Right renal pelvis (tissue), 4 donors: ENCODE measurements at places on chromosomes 3 and 15. TPM values are rescaled to one million over a fixed set of nuclear protein-coding genes. Genes with fewer than 3 reads are reported as not detected.

Gene EFCC1
- 2.1 TPM for polyA plus RNA-seq

Gene SERPINI2
- polyA plus RNA-seq = 0.92 TPM

Gene TRPM1
- 0.47 TPM for polyA plus RNA-seq

Gene GHSR
- polyA plus RNA-seq = not detected

Gene SLC12A1
- polyA plus RNA-seq = 470 TPM

Gene SNRPN
- polyA plus RNA-seq = 217 TPM

Gene IGF2BP2
- polyA plus RNA-seq = 93.9 TPM

Gene RBMS3
- 15.0 TPM for polyA plus RNA-seq

DNA sequence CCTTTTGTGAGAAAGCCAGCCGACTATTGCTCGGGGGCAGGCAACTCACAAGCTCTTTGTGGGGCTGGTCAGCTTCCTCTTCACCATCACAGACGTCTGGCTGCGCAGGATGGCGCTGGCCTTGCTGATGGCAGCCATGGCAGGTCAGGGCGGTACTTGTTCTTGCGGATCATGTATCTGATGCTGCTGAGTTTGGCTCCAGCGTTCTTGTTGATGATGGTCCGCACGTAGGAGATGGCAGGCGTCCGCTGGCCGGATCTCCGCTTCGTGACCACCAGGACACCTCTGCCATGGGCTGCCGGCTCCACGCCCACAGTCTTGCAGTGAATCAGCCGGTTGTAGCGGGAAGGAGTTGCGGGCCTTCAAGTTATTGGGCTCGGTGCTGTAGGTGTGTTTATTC is 67.9 kb upstream of the SLC7A14 start:
- DNase-seq = no peak

DNA sequence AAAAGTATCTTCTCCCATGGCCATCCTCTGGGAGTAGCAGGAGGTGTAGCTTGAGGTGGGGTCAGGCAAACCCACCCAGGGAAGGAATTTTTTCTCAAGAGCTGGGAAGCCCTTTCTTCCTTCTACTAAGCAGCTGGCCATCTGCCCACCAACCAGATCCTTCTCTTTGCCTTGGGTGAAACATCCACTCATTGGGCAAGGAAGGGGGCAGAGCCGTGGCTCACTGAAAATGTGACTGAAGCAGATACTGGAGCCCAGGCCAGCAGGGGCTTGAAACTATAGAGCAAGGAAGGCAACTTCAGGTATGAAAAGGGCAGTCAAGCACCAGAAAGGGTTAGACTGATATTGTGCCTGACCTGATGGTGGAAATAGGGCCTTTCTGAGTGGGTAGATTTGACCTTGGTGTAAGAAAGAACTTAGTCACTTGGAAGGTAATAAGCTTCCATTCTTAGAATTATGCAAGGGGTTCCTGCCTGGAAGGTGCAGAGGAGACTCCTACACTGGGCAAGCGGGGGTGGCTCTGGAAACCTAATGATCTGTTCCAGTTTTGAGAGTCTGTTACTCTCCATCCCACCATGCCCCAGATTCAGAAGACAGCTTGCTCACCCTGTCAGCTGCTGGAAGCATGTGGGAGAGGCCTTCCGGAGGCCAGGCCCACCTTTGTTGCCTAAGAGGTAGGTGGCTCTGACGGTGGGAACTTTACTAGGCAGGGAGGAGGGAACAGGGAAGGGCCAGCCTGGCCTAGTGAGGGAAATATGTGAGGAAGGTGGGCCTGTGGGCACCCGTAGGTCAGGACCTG is 22.0 kb upstream of the PLA2G4E start:
- DNase-seq = no peak

DNA sequence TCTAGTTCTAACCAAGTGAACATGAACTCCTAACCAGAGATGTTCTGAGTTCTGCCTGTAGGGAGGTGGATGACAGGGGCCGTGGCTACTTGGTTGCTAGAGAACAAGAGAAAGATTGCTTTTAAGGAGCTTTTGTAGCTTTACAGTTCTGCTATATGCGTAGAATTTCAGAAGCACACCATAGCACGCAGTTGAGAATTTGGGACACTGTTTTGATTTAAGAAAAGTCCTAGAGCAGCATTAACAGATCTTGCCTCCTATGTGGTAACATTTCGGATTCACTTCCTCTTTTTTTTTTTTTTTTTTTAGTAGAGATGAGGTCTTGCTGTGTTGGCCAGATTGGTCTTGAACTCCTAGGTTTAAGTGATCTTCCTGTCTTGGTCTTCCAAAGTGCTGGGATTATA is 181.7 kb downstream of the TCF12 start:
- no peak for DNase-seq

GRCh38 chr3:21938267-21938681 is 187.3 kb upstream of the ZNF385D start:
- DNase-seq = no peak

DNA sequence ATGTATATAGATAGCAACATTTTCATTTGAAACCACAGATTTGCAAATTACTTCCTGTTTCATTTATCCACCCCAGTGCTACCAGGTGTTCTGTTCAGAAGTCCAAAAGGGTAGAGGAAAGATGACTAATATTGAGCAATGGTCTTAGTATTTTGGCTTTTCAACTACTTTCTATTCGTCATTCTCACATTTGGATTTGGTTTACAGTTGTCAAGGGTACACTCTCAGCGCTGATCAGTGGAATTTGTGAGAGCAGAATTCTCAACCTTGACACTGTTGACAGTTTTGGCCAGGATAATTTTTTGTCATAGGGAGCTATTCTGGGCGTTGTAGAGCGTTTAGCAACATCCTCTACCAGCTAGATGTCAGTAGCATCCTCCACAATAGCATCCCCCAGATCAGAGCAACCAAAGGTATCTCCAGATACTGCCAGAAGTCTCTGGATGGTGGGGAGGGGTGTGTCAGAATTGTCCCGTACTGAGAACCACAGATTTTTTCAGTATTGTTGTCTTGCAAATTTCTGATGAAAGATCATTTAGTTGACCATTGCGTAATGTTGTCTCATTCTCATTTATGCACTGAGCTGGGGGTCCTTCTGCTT is 4.2 kb downstream of the HMCES start:
- no peak for DNase-seq

GRCh38 chr3:8266730-8267131 is 234.9 kb upstream of the LMCD1 start:
- DNase-seq = no peak

DNA sequence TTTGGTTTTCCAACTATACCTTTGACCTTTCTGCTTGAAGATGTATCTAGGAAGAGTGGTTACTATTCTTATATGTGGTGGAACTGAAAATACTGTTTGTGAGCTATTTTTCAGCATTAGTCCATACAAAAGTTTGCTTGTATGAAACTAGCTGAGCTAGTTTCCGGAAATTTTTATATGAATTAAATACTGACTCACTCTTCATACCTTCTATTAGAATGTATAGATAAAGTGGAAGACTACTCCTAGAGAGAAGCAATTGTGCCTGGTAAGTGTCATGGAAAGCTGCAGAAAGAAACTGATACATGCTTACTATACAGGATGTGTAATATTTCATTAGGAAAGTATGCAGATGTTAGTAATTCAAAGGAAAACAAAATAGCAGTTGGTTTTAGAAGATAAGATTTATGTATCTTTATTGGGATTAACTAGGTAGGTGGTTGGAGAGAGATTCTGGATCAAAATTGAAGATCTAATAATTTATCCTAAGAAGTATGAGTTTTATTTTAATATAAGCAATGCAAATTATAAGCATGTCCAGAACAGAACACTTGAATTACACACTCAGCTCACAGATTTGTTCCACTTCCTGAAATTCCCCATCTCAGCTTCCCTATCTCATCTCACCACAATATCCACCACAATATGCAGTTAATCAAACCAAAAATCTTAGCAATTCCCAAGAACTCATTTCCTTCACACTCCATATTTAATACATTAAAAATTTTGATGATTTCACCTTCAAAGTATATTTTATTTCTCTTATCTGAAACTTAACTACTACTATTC is 82.8 kb downstream of the BCHE start:
- no peak for DNase-seq

DNA sequence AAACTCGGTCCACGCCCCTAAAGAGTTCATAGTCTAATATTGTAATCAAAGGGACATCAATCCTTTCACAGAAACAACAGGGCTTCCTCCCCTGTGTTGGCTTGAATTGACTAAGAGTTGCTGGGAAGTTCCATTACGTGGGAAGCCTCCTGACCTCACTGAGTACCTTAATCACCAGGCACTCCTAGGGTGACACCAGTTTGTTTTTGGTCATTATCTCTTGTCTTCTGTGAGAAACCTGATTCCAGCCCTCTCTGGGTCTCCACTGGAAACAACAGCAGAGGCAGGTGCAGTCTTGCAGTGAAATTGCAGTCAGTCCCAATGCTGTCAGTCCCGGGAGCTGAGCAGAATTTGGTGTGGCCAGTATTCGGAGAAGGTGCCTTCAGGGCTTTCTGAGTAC is 55.4 kb downstream of the BOC start:
- DNase-seq = no peak

DNA sequence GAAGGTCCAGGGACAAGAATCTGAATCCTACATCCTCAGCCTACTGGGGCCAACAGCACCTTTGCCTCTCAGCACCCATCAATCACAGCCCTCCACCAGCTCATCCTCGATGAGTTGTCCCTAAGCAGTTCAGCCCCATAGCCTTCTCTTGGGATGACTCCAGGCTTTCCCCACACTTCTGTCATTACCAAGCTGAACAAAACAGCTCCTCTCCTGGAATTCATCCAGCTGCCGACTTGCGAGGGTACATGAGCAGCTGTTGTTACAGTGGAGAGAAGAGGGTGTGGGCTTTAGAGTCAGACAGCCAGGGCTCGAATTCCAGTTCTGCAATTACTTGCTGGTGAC is 69.0 kb upstream of the THBS1 start:
- no peak for DNase-seq

DNA sequence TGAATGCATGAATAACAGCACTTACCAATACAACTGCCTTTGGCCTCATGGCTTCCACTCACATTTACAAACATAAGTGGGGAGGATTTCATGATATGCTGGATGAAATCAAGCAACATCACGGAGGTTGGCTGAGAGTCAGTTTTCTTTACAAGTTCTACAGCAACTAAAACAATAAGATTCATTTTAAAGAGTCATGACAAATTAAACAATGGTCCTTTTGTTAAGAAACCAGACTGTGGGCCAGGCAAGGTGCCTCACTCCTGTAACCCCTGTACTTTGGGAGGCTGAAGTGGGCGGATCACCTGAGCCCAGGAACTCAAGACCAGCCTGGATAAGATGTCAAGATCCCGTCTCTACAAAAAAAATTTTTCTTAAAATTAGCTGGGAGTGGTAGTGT is 12.4 kb downstream of the ATR start:
- no peak for DNase-seq

- DNase-seq = no peak
Observed at GRCh38 chr3:175659670-175660350, 800.7 kb downstream of the NAALADL2 start.

DNA sequence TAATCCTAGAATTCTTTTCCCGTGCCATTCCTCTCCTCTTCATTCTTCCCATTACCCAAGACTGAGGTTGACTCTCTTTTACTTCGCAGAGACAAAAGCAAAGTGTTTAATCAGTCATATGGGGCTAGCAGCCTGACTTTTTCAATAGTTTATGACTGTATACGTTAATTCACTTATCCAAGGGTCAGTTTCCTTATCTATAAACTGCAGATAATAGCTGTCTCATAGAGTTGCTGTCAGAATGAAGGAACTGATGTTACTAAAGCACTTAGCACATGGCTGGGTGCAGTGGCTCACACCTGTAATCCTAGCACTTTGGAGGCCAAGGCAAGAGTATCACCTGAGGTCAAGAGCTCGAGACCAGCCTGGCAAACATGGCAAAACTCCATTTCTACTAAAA is 43.5 kb upstream of the ULK4 start:
- DNase-seq = no peak

DNA sequence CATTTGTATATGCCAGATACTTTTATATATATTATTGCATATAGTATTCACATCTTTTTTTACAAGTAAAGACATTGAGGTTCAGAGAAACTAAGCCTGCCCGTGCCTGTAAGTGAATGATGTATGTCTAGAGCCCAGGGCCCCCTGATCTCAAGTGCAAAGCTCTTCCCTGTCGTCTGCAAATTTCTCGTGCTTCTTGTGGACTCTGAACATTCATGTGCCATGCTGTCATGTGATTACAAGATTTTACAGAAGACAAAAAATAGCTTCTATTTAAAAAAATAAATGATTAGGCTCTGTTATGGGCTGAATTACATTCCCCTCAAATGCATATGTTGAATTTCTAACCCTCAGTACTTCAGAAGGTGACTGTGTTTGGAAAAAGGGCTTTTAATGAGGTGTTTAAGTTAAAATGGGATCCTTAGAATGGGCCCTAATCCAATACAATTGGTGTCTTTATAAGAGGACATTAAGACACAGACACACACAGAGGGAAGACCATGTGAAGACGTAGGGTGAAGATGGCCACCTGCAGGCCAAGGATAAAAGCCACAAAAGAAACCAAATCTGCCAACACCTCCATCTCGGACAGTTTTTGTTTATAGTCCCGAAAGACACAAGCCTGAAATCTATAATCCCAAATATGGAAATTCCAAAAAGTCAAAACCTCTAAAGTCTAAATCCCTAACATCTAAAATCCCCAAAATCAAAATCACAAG is 3.9 kb upstream of the MASP1 start:
- no peak for DNase-seq

GRCh38 chr15:66306381-66306780 is 13.0 kb downstream of the DIS3L start:
- DNase-seq = no peak
